Naive B cell (primary cell): ENCODE measurements at places on chromosomes 1 and 21.

DNA sequence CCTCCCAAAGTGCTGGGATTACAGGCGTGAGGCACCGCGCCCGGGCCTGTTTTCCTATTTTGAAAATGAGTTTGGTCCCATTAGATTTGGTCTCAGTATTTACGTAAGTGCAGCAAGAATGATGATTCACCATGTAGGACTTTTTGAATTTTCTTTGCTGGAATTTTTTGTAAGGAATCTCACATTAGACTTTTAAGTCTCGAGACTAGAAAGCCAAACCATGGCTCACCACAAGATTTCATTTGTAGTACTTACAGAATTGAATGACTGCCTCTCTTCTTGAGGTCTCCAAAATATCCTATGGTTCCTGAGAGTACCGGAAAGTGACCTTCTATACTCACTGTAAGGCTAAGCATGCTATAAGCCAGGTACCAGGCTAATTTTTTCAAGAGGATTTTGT is 325 bp downstream of the OR14A2 start:
- DNase-seq = no peak

DNA sequence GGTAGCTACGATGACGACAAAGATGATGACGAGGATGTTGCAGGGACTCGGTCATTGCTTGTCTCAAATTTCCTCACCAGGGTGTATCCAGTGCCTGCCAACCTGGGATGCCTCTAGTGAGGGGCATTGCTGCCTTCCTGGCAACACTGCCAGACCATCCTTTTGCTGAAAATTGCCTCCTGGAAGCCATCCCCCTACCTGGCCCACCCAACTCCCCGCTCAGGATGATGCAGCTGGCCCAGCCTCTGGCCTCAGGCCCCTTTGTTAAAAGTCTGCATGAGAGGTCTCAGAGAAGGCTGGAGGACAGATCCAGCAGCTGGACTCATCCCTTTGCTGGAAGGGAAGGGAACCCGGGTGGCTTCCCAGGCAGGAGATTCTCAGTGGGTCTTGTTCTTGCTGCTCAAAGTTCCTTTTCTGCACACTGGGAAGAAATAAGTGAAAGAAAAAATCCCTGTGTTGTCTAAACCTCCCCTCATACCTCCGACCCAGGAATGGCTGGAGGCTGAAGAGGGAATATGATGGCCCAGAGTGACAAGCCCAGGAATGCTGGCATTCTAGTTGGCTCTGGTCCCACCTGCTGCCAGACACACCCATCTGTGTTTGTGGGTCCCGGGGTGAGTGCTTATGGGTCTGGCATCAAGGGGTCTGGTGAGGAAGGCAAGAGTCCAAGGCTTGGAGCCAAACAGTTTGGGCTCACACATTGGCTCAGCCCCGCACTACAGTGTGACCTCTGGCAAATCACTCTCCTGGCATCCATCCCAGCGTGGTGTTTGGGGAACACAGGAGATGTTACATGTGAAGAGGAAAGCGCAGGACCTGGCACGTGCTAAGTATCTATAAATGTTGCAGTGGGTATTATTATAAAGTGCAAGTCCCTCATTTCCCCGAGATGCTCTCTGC is 6.7 kb upstream of the FNDC5 start:
- no peak for DNase-seq

DNA sequence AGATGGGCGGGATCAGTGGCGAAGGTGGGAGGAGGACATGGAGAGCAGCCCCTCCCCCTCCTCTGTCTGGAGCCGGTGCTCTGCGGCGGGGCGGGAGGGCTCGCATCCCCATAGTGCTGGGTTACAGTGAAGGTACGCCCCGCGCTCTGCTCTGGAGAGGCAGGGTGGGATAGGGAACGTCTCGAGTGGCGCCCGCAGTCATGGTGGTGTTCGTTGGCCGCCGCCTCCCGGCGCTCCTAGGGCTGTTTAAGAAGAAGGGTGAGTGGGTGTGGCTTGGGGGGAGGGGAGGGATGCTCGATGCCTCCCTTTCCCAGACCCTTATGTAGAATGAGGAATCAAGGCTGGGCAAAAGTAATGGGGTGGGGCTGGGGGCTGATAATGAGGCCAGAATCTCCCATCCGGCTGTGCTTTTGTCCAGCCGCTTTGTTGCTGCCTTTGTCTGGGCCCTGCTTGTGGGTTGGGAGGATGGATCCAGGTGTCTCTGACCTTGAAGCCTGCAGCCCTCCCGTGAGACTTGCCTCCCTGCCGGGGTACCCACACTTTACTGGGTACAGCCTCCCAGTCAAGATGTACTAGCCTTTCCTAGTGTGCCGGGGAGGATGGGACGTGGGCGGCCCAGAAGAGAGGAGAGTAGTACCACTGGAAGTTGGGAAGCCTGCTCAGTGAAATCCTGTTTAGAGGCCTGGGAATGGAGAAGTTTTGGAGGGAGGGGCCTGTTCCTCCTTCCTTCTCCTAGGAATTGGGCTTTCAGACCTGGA is 51.4 kb downstream of the YARS1 start:
- DNase-seq = no peak

DNA sequence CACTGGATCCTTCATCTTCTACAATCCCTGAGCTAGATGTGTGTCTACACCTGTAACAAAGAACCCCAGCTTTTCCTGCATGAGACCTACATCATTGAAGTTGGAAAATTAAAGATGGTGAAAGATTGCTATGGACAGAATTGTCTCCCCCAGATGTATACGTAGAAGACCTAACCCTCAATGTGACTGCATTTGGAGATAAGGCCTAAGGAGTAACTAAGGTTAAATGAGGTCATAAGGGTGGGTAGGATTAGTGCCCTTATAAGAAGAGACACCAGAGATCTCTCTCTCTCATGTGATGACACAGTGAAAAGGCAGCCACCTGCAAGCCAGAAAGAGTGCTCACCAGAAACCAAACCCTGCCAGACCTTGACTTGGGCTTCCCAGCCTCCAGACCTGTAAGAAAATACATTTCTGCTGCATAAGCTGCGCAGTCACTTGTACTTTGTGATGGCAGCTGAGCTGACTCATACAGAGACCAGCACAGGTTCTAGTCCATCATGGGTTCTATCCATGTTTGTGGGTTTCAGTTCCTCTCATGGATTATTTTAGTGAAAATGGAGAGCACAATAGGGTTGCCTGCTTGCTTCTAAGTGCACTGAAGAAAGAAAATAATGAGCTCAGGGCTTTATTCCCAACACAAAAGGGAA is 180.8 kb downstream of the TPR start:
- DNase-seq = no peak

GRCh38 chr1:93611668-93612067 is 70.0 kb downstream of the BCAR3 start:
- no peak for DNase-seq

- peak; percentile 6 for DNase-seq
Observed at GRCh38 chr21:45404730-45405270, at the start of gene COL18A1. Gene COL18A1, plus strand, starts transcription at chr21:45405165. Its CDS starts 66 bp downstream, at chr21:45405231.

GRCh38 chr21:22871692-22872091 is 1873.5 kb downstream of the NCAM2 start:
- DNase-seq = no peak

DNA sequence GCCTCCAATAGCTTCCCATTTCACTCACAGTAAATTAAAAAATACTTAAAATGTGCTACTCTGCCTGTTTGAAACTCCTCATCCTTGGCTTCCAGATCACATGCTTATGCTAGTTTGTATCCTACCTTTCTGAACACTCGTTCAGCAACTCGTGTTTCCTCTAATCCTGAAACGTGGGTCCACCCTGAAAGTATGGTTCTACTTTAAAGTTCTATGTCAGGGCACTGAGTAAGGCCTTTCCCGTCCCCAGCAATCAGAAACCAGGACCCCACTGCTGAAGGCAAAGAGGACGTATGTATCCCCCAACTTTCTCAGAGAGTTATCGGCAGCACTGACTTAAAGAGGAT is 419 bp upstream of the TSEN15 start:
- DNase-seq = no peak

DNA sequence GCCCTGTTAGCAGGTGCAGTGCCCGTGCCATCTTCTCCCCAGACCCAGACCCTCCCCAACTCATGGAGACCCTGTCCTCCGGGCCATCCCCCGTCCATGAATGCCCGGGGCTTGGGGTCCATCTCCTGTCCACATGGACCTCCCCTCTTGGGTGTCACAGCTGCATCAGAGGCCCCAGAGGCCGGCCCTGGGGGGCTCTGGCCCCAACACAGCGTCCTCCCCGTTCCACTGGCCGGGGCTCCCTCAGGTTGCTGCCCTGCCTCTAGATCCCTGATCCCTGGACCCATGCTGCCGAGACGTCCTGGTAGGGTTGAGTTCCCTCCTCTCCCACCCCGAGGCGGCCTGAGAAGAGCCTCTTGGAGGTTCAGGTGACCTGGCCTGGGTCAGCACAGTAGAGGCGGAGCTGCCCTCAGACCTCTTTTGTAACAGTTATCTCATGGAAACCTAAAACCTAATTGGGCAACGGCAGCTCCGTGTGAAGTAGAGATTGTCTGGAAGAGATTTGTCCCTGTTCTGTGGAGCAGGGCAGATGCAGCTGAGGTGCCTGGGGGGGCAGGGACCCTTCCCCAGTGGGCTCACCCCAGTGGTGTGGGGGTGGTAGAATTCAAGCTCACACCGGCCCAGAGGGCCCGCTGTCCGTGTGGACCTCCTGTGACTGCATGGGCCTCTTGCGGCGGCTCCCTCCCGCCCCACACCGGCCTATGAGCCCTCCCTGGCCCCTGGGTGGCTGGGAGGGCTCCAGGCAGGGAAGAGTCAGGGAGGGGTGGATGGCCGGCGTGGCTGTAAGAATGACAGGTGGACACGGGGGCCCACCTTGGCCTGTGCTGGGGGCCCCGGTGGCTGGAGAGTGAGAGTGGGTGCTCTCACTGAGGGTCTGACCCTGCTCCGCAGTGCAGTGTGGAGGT is 56.1 kb downstream of the SKI start:
- DNase-seq = no peak

DNA sequence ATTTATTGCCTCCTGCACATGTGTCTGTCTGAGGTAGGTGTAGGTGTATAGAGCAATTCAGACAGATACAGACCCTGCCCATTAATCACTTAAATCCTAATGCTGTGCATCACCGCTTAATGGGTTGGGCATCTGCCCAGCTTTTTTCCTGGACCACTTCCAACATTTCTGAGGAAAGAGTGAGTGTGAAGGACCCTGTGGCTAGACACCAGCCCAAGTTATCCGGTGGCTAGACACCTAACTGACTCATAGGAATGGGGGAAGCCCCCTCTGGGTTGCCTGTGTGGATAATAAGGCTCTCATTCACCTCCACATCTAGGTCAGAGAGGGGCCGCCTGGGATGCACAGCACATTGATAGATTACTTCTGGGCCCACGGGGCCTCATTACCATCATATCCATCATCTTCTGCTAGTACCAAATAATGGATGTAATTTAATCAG is 121.1 kb upstream of the RAVER2 start:
- DNase-seq = no peak
